Stimulated activated CD4-positive, alpha-beta T cell treated with anti-CD3 and anti-CD28 coated beads, Interleukin-15, amount 100 ng/mL, for 1 hour (primary cell): ENCODE measurements at places on chromosomes 12 and 14.

DNA sequence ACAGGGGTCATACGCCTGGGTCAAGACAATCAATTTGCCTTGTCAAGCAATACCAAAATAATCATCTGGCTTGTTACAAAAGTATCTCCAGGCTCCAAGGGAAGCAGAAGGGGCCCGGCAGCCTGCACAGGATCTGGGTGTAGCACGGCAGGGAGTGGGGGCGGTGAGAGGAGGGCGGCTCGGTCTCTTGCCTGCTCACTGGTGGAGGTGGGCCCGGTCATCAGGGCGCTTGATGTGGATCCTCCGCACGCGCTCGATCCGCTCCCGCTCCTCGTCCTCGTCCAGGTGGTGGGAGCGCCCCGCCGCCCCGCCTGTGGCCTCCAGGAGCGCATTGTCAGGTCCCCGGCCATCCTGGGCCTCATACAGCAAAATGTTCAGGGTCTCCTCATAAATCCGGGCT lies 25.7 kb downstream of the KCTD10 start:
- DNase-seq, result no peak

- no peak for DNase-seq
Measured at GRCh38 chr12:120490833-120491512, 4.9 kb upstream of the DYNLL1 start.

DNA sequence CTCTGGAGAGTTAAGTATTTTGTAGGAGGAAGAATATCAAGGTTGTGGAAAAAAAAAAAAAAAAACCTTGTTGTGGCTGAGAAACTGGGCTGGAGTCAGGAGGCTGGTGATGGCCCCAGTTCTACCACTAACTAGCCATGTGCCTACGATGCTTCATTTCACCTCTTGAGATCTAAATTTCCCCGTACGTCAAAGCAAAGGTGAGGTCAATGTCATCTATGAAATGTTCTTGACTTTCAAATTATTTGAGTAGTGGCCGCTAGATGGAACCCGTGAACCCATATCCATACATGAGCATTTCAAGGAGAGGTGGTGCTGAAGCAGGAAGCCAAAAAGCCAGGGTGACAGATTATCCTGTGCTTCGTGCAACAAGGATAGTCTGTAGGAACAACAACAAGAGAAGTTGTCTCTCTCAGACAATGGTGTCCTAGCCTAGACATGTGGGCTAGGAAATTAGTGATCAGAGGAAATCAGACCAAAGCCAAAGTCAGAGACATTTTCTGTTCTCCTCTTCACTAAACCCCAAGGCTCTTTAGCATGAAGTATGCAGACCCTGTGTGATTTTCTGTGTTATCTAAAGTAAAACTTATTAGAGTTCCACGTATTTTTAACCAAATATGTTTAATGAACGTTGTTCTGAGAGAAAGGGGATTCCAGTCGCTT lies 95.5 kb upstream of the ETV6 start:
- DNase-seq, result no peak

GRCh38 chr14:23438101-23438971 lies 2.9 kb upstream of the MYH7 start:
- DNase-seq, result no peak

GRCh38 chr14:20866963-20867362 lies 24.2 kb upstream of the RNASE3 start:
- no peak for DNase-seq

DNA sequence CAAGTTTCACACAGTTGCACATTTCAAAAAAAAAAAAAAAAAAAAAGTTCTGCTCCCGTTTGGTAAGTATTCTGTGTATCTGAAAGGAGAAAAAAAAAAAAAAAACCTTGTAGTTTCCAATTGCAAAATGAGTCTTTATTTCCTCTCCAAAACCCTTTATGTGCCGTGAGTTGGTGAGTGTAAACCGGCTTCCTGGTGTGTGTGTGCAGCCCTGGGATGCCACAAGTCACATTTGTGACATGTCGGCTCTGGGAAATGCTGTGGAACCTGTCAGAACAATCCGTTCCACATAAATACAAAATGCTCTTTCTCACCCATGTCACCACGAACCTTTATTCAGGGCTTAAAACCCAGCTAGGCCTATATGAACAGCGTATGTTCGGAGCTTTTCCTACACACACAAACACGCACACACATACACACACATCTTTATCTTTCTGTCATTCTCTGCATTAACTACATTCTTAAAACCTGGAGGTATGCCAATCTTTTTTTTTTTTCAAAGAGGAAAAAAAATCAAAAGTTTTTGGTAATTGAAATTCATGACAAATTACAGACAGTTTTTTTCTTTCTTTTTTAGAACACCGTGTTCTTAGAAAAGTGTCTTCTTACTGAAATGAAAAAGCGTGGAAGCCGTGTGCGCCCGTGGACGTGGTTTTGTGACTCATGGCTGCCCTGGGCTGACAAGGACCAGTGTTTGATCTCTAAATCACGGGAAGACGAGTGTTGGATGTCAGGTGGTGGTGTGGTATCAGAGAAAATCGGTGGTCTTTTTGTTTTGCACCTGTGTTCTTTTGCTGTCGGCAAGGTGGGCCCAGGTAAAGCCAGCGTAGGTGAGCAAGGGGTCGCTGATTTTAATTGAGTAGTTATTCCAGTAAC lies 612.0 kb downstream of the VRK1 start:
- peak; percentile 4 for DNase-seq

- no peak for DNase-seq
Measured at GRCh38 chr12:80173083-80173864, 73.9 kb downstream of the OTOGL start.

GRCh38 chr14:77065851-77066577 lies 32.0 kb upstream of the CIPC start:
- DNase-seq, result no peak

DNA sequence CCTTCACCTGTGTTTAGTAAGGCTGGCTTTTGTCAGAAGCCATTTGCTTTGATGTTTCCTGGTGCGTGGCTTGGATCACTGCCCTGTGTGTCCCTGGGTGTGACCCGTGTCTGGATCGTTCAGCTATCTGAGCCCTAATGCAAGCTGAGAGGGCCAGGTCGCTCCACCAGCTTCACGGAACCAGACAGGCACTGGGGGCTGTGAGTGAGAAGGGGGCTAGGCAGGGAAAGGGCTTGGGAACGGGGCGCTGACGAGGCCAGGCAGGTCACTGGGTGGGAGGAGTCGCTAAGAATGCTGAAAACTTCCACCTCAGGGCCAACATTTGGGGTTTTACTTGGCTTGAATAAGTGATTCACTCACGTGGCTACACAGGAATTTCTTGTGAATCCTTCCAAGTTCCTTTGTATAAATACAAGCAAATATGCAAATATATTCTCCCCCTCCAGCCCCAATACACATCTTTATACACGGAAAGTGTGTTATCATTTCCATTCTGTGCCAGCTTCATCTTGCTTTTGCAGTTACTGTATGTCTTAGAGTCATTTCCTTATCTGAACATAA lies 24.2 kb upstream of the MMP17 start:
- DNase-seq, result no peak

DNA sequence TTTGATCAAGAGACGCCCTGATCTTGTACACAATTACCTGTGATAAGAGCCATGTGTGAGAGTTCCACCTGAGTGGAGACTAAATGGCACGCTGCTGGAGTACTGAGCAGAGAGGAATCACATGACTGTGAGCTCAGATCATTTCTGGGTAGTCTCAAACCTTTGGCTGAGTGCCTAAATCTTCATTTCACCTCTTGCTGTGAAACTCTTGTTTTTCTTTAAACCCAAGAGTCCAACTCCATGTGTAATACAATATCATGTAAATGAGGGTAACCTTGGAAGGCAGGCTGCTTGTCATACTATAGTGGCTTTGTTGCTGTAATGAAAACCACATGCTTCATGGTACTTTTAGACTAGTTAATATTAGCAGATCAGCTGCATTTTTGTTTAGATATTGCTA lies 156.9 kb downstream of the CAND1 start:
- no peak for DNase-seq

GRCh38 chr12:94839347-94839746 lies 164.2 kb downstream of the NDUFA12 start:
- no peak for DNase-seq

- no peak for DNase-seq
Measured at GRCh38 chr14:34835312-34835711, 39.8 kb downstream of the BAZ1A start.
